NCI-H1930 (cell line): ENCODE measurements at places on chromosomes 3 and 15.

- no peak for DNase-seq
Observed at GRCh38 chr3:184788751-184789150, 23.2 kb upstream of the VPS8 start.

DNA sequence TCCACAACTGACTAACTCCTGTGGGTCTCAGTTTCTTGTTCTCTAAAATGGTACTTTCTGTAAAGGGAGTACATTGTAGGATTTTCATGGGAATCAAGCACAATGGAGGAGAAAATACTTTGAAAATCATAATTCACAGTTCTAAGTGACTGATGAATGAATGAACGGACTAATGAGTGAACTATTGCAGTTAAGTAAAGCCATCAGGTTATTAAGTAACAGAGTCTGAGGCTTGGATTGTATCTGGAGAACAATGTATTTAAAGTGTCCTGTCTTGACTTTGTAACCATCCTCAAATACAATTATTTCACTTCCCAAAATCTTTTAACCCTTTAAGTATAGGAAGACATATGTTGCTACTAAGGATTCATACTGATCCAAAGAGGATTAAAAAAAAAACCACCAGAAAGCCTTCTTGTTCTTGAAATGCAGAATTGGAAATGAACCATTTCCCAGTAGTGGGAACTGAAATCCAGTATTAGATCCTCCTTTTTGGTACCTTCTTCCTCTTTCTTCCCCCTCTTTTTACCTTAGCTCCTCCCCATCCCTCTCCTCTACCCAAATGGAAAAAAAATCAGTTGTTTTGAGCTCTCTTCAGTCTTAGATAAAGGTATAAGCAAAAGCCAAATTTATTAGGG is 13.2 kb upstream of the BCL6 start:
- DNase-seq = no peak

GRCh38 chr15:80588801-80589200 is 106.3 kb upstream of the ABHD17C start:
- DNase-seq = no peak

DNA sequence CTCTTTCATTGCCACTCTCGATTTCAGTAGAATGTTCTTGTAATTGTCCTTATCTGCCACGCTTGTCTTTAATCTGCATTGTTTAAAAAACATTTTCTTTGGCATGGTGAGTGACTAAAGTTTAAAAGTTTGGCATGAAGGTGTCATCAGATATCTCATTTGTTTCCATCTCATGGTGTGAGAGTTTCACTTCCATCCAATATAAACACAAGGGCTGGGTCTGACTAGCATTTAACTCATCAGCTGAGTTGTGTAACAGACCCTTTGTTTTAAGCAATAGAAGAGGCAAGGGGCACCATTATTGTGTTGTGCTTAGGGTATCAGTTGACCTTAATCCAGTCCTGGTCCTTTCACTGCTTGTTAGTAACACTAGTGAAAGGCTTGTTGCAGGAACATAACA is 49.9 kb upstream of the IL12A start:
- no peak for DNase-seq

DNA sequence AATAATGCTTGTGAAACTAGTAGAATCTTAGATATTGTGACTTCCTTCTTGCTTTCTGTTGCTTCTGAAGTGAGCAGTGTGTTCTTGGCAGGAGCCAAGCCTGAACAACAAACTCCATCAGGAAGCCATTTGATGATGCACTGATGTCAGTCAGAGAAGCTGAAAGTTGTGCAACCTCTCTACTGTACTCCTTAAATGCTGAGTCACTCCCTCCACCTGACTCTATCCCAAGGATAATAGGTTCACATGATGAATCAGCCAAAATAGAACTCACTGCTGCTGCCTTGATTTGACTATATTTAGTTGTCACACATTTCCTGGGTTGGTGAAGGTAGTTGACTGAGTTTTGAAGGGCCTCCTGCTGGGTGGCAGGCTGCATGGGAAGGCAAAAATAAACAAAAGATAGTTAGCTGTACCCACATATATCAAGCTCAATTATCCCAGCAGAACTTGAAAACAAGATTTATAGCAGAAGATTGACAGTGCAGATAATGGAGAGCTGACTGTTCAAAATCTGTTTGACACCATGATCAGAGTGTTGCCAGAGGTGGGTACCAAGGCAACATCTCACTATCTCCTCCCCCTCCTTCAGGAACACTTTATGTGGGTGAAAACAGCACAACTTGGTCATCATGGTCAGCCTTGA is 328.4 kb upstream of the DPH6 start:
- no peak for DNase-seq

DNA sequence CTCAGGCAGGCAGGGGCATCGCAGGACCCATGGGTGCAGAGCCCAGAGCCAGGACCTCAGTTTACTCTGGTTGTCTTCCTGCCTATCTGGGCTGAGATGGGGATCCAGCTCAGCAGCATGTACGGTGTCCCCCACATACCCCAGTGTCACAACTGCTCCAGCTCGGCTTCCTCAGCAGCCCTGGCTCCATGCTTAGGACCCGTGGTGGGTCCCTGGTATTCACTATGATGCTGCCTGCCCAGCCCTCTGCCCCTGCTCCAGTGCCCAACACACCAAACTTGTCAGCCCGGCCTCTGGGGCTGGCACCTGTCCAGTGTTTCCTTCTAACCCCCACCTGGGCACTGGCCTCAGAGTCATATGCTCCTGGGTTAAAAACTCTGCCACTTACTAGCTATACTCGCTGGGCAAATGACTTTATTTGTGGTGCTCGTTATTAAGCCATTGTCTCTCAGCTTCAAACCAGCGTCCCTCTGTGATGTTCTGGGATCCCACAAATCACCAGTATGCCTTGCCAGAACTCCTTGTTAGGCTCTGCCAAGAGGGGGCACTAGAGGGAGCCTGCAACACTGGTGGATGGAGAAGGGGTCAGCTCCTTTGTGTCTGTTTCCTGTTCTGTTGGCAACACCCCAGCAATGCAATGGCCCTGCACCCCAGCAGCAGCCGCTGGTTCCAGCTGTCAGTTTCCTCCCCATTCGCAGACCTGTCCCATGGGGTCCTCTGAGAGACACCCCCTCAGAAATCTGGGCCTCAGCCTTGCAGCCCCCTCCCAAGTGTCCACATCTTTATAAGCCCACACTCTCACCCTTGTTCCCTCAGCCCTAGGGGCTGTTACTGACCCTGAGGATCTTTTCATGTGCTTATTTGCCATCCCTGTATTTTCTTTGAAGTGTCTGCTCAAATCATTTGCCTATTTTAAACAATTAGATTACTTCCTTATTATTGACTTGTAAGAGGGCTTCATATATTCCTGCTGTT is 24.1 kb upstream of the MRPS22 start:
- DNase-seq = no peak

GRCh38 chr15:53588773-53589172 is 170.7 kb downstream of the WDR72 start:
- no peak for DNase-seq

- no peak for DNase-seq
Observed at GRCh38 chr3:66017591-66017990, 21.1 kb downstream of the MAGI1 start.

DNA sequence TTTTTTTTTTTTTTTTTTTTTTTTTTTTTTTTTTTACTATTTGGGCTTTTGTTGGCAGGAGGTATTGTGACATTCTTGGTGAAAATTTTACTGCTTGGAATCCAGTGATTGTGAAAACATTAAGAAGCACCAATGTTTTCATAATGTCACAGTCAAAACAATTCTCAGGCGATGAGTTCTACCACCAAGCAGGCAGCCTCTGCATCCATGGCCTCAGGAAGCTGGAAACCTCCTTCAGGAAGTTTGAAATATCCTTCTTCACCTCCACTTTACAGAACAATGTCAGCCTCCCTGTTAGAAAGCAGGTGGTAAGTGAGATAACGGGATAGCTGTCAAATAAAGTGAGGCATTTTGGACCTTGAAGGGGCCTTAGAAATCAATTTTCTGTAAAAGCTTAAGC is 98.3 kb downstream of the MEX3B start:
- DNase-seq = no peak

GRCh38 chr3:188687389-188687788 is 484.4 kb upstream of the TPRG1 start:
- DNase-seq = no peak

DNA sequence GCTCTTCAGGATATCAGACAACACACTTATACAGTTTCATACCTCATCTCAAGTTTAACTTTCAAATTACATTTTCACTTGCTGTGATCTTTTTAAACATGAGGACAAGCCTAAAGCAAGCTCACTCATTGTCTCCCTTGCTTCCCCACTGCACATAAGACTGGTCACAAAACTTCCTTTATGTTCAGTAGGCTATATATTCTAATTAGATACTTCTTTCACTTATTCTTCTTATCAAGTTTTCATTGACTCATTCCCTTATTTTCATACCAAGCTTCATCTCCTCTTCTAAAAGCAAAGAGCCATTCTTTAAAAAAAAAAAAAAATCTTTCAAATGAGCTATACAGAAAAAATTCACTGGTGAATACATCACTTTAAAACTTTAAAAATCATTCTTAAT is 62.6 kb downstream of the ESYT3 start:
- DNase-seq = no peak

- DNase-seq = no peak
Observed at GRCh38 chr3:30604558-30604957, 1.8 kb upstream of the TGFBR2 start.

- no peak for DNase-seq
Observed at GRCh38 chr3:143152043-143152442, 32.5 kb downstream of the CHST2 start.

- no peak for DNase-seq
Observed at GRCh38 chr15:58398071-58398470, 33.7 kb upstream of the LIPC start.

DNA sequence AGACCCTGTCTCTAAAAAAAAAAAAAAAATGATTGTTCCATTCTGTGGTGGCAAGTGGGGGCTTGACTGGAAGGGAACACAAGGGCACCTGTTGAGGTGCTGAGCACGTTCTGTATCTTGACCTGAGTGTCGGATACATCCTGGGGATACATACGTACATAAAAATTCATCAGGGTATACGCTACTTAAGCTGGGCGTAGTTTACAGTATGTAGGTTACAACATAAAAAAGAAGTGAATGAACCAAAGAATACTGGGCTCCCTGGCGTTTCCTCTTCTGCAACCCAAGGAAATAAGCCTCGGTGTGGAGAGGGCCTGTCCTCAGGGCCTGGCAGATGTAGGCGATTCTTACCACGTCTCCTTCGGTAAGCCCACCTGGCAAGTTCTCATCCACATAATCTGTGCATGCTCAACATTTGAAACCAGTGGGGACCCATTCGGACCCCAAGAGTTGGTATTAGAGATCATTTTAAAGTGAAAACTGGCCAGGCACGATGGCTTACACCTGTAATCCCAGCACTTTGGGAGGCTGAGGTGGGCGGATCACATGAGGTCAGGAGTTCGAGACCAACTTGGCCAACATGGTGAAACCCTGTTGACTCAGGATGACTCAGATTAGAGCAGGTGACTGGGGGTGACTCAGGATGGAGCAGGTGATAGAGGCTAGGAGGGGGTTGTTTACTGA is 5.1 kb upstream of the MUC20 start:
- no peak for DNase-seq

GRCh38 chr15:85760531-85761371 is 34.0 kb downstream of the KLHL25 start:
- no peak for DNase-seq

- no peak for DNase-seq
Observed at GRCh38 chr3:161415506-161416231, 44.4 kb upstream of the SPTSSB start.

DNA sequence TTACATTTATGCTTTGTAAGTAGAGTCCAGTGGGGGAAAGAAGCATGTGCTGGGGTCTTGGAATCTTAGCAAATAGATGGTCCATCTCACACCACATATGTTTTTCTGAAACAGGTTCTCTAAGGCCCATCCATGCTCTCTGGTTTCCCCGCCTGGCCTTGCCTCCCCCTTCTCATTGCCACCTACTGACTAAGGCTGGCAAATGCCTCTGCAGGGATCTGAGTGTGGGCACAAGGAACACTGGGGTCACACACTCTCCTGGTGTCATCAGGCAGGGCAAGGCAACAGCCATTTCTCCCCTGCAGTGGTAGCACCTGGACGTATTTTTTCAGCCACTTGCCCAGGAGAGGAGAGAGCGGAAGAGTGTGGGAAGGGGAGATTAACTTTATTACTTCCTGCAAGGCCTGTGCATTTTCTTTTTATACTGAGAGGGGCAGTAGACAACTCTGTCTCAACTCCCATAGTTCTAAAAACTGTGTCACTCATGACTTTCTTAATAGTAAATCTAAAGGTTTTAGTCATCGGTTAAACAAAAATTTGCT is 804.2 kb upstream of the NECTIN3 start:
- no peak for DNase-seq
